ENCODE measurements at places on chromosomes 6 and 20.
A peak's percentile ranks its signal among the peaks of the same experiment; 100 is the strongest.

- peak; percentile 42 for DNase-seq
These were observed 121.5 kb upstream of the NEDD9 start for GRCh38 chr6:11353921-11354389.

DNA sequence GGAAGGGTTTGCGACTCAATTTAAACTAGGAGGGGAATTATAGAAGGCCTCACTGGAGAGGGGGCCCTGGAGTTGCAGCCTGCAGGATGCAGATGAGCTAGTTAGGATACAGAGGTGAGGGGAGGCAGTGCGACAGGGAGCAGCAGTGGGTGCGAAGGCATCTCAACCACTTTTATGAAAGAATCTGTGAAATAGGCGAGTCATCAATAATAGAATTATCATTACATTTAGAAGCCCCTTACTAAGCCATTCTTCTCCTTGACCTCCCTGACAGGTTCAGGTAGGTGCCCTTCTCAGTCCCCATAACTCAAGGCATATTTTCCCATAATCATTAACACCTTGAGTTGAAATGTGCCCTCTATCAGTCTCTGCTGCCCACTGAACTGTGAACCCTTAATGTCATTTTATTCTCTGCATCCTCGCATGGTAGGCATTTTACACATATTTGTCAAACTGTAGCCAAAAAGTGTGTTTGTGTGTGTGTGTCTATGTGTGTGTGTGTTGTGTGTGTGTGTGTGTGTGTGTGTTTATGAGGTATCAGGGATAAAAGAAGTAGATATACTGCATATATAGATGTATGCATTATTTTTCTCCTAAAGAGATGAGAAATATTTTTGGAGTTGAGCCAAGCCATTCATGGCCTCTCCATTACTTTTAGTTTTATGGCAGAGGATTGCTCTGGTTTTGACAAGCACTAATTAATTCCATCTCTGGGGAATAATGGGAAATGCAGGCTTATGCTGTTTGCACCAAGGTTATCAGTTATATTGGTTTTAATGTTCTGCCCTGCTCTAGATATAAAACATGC, 898.8 kb downstream of the KIF16B start:
- no peak for DNase-seq

GRCh38 chr6:52285177-52286068, 881 bp upstream of the MCM3 start:
- DNase-seq = no peak

DNA sequence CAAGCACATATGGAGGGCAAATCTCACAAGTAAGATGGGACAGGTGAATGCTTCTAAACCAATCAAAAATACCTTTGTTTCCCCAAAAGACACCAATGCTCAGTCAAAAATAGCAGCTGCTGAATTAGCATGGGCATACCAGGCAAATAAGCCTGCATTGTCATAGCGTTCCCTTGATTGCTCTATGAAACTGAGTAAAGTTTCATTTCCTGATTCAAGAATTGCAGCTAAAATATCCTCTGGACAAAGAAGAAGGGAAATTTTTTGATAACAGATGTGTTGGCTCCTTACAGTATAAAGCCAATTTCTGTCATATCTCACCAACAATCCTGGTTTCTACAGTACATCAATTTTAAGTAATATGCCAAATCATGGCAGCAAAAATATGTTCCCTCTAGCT, 3.3 kb upstream of the TMEM14A start:
- no peak for DNase-seq

- no peak for DNase-seq
These were observed 632.9 kb downstream of the MAFB start for GRCh38 chr20:40056171-40056570.
